ENCODE measurements at places on chromosomes 7 and 10. TPM values are rescaled to one million over a fixed set of nuclear protein-coding genes. Genes with fewer than 3 reads are reported as not detected.

The SEC31B gene
- 26.6 TPM for total RNA-seq

The EGR2 gene
- 0.41 TPM for total RNA-seq

The STRIP2 gene
- total RNA-seq = 0.15 TPM

The DNAJC1 gene
- 3.2 TPM for total RNA-seq

GRCh38 chr10:77191324-77192049 is 446.1 kb downstream of the KCNMA1 start:
- H3K27me3 ChIP-seq = no peaks in the 10 kb centered on the region
- no peak overlapping the region for H3K27ac ChIP-seq
- H3K36me3 ChIP-seq = no peaks in the 10 kb centered on the region
- H3K4me1 ChIP-seq = no peaks in the 10 kb centered on the region

GRCh38 chr10:118383699-118384098 is 41.6 kb upstream of the FAM204A start:
- no peak for DNase-seq
- no peak overlapping the region for H3K4me3 ChIP-seq
- no peak overlapping the region for H3K27ac ChIP-seq
- H3K4me1 ChIP-seq = peaks cover 28% of the 10 kb centered on the region

- no peak overlapping the region for H3K4me3 ChIP-seq
- no peaks in the 10 kb centered on the region for H3K27me3 ChIP-seq
- no peaks in the 10 kb centered on the region for H3K36me3 ChIP-seq
- DNase-seq = no peak
- H3K4me1 ChIP-seq = no peaks in the 10 kb centered on the region
These were observed 116.6 kb downstream of the ADCY1 start for GRCh38 chr7:45690762-45691150.

DNA sequence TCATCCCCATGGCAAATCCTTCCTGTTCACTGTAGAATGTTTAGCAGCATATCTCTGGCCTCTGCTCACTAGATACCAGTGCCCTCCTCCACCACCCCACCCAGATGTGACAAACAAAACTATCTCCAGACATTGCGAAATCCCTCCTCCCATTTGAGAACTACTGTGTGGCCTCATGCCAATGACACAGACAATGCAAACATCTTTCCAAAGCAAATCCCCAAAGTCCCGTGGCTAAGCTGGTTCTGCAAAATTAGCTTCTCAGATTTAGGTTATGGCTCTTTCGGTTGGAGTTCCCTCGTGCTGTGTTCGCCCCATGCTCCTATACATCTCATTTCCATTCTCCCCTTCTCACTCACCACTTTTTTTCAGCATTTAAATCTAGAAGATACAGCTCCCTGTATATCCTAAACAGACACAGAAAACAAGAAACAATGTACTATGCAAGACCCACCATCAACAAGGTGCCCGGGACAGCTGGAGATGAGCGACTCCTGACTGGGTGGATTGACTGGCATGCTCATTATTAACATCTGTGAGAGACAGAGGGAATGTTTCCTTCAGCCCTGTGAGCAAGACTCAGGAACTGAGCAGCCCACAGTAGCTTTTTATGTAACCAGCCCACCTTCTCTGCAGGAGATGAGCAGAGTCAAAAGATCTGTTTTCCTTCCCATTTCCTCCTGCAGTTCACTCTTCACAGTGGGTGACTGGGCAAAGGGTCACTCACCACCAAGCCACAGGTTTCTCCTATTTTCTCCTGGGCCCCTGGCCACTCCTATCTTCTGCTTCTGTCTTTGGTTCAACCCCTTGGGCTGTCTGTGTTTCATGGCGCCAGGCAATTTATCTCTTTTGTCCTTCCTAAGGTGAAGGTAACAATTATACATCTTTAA is 225.7 kb upstream of the AOAH start:
- no peak for DNase-seq
- no peaks in the 10 kb centered on the region for H3K27me3 ChIP-seq
- no peak overlapping the region for H3K27ac ChIP-seq
- no peaks in the 10 kb centered on the region for H3K4me1 ChIP-seq

DNA sequence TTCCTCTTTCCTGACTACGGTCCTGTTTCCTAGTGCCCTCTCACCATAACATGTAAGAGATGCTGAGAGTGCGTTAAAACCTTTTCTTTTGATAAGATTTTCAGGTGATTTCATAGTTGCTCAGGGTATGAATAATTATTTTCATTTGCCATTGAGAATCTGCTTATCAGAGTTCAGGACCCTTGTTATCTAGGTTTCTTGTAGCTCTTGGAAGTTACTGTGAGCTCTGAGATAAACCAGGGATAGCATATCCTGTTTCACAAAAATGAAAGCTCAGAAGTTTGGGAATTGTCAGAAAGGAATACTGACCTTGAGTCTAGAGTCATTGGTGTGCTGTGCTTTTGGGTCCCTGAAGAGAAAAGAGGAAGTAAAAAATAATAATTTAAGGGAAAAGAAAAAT is 76.8 kb upstream of the PRKG1 start:
- H3K4me1 ChIP-seq = no peaks in the 10 kb centered on the region
- no peak overlapping the region for H3K4me3 ChIP-seq
- H3K27ac ChIP-seq = no peak overlapping the region
- DNase-seq = no peak
- H3K36me3 ChIP-seq = no peaks in the 10 kb centered on the region

DNA sequence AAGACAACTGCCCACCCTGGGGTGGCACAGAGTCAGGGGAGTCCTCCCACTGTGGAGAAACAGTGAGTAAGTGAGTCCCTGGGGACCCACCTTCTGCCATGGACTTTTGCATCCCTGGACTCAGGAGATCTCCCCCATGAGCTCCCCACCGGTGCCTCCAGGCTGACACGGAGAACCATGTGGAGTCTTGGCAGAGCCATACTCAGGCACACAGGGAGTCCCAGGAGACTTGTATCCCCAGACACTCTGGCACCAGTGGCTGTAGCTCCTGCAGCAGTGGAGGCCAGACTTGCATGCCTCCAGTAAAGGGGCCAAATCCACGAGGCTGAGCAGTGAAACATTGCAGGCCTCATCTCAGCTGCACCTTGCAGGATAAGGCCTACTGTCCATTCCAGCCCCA is 791.4 kb downstream of the PCDH15 start:
- H3K27ac ChIP-seq = no peak overlapping the region
- no peaks in the 10 kb centered on the region for H3K4me1 ChIP-seq
- no peaks in the 10 kb centered on the region for H3K36me3 ChIP-seq
- no peak for DNase-seq
- H3K27me3 ChIP-seq = no peaks in the 10 kb centered on the region

GRCh38 chr10:33487014-33487776 is 152.7 kb upstream of the NRP1 start:
- no peaks in the 10 kb centered on the region for H3K4me1 ChIP-seq
- no peak overlapping the region for H3K4me3 ChIP-seq
- H3K27ac ChIP-seq = no peak overlapping the region
- DNase-seq = no peak

DNA sequence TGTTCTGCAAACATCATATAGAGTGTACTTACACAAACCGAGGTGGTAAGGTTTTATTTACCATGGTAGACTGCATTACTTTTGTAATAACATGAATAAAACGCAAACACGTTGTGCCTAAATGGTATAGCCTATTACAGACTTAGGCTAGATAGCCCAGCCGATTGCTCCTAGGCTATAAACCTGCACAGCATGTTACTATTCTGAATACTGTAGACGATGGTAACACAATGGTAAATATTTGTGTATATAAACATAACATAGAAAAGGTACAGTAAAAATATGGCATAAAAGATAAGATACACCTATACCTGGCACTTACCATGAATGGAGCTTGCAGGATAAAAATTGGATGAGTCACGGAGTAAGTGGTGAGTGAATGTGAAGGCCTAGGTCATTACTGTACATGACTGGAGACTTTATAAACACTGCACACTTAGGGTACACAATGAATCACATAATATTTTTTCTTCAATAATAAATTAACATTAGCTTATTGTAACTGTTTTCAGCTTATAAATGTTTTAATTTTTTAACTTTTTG is 16.3 kb downstream of the AKR1D1 start:
- no peaks in the 10 kb centered on the region for H3K27me3 ChIP-seq
- no peak overlapping the region for H3K4me3 ChIP-seq
- DNase-seq = no peak
- H3K36me3 ChIP-seq = no peaks in the 10 kb centered on the region
- H3K27ac ChIP-seq = no peak overlapping the region

DNA sequence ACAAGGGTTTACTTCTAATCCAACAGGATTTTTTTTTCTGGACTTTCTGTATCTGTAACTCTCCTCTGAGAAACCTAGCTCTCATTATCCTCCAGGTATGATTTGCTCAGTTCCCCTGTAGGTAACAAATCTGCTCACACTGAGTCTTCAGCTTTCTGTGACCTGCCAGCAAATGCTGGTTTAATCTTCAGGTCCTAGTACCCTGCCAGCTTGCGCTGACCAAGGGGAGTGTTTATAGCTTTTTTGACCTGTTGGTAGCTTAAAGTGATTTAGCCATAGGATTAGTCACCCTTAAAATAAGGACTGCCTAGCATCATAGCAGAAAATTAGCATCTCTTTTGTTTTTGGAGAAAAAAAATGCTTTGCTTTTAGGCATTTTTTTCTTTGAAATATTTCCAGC is 22.4 kb downstream of the SND1 start:
- H3K4me1 ChIP-seq = no peaks in the 10 kb centered on the region
- H3K27me3 ChIP-seq = no peaks in the 10 kb centered on the region
- DNase-seq = no peak
- H3K4me3 ChIP-seq = no peak overlapping the region

- H3K36me3 ChIP-seq = peaks cover 65% of the 10 kb centered on the region
- DNase-seq = no peak
- no peaks in the 10 kb centered on the region for H3K4me1 ChIP-seq
- H3K27me3 ChIP-seq = no peaks in the 10 kb centered on the region
These were observed 8.7 kb downstream of the SPRN start for GRCh38 chr10:133415752-133416151.

GRCh38 chr10:22086730-22087401 is 83.3 kb upstream of the DNAJC1 start:
- no peak overlapping the region for H3K4me3 ChIP-seq
- H3K27ac ChIP-seq = no peak overlapping the region
- no peaks in the 10 kb centered on the region for H3K36me3 ChIP-seq
- H3K27me3 ChIP-seq = no peaks in the 10 kb centered on the region
- H3K4me1 ChIP-seq = no peaks in the 10 kb centered on the region

GRCh38 chr7:83791737-83792136 is 142.8 kb upstream of the SEMA3E start:
- no peak for DNase-seq
- H3K36me3 ChIP-seq = no peaks in the 10 kb centered on the region
- H3K4me1 ChIP-seq = no peaks in the 10 kb centered on the region
- H3K27ac ChIP-seq = no peak overlapping the region
- H3K27me3 ChIP-seq = no peaks in the 10 kb centered on the region

DNA sequence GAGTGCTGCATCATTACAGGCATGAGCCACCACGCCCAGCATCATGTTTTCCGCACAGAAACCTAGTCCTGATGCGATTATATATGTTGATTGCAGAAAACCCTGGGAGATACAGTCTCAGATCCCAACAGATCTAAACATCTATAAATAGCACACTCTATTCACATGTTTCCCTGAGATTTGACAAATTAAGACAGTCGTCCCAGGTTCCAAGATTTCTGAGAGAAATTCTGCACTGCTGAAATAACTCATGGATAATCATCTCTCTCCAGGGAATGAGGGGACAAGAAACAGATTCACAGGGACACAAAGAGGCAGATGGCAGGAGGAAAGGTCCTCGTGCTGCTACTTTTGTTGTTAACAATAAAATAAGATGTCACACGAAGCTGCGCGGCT is 393.1 kb upstream of the CELF2 start:
- peaks cover 4% of the 10 kb centered on the region for H3K4me1 ChIP-seq
- no peaks in the 10 kb centered on the region for H3K27me3 ChIP-seq
- H3K4me3 ChIP-seq = no peak overlapping the region
- no peak overlapping the region for H3K27ac ChIP-seq

- no peak for DNase-seq
- H3K36me3 ChIP-seq = no peaks in the 10 kb centered on the region
- H3K4me1 ChIP-seq = no peaks in the 10 kb centered on the region
- no peaks in the 10 kb centered on the region for H3K27me3 ChIP-seq
These were observed 82.0 kb downstream of the FGFR2 start for GRCh38 chr10:121516093-121516865.

DNA sequence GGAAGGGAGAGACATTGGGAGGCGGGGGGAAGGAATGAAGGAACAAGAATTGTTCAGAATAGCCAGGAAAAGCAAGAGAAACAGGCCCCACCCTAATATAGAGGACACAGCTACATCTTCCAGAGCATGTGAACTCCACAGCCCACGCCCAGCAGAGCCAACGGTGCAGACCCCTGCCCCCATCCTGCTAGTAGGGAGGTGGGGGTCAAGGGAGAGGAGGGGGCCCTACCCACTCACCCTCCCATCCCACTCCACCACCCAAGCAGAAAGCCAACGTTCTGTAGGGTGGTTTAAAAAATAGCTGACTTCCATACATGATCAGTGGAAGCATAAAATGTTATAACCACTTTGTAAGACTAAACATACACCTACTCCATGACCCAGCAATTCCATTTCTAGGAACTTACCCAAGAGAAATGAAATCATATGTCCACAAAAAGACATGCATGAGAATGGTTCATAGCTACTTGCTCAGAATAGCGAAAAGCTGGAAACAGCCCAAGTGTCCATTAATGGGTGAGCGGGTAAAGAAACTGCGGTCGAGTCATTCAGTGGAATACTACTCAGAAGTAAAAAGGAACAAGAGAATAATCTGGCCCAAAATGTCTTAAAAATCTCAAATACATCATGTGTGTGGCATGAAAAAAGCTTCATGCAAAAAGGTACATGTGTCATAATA is 31.8 kb downstream of the CTBP2 start:
- H3K4me1 ChIP-seq = no peaks in the 10 kb centered on the region
- no peak overlapping the region for H3K4me3 ChIP-seq
- no peaks in the 10 kb centered on the region for H3K36me3 ChIP-seq
- no peaks in the 10 kb centered on the region for H3K27me3 ChIP-seq
- no peak for DNase-seq
- H3K27ac ChIP-seq = no peak overlapping the region

DNA sequence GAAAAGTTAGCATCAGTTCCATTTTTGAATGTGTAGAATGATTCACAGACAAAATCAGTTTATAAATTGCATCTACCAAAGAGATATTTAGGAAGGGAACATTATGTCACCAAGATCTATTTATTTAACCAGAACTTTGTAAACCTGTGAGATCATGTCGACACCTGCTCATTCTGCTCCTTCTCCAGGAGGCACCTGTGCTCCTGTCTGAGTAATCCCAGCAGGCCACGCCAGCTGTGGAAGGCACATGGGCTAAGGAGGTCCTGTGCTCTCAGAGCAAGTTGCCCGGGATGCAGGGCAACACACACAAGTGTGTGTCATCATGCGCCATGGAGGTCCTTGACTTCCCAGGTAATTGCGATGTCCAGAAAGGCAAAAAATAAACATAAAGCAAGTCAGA is 45.5 kb upstream of the ADARB2 start:
- H3K4me1 ChIP-seq = no peaks in the 10 kb centered on the region
- no peak overlapping the region for H3K27ac ChIP-seq
- H3K4me3 ChIP-seq = no peak overlapping the region
- no peak for DNase-seq
- H3K36me3 ChIP-seq = no peaks in the 10 kb centered on the region
- no peaks in the 10 kb centered on the region for H3K27me3 ChIP-seq

DNA sequence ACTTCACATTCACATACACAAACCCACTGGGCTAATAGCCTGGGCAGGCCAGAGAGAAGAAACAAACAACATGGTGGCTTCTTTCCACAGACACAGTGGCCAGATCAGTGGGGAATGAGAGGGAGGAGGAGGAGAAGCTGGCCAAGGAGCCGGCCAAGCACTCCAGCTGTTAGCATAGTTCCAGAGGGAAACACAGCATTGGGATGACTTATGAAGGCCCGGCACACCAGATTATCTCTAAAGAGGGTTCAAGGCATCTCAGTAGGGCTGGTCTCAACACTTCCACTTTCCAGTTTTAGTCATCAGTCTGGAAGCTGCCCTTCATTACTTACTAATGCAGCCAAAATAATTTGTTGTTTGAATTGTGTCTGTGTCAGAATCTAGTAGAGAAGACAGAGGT is 42.1 kb upstream of the GPR26 start:
- H3K4me1 ChIP-seq = no peaks in the 10 kb centered on the region
- no peaks in the 10 kb centered on the region for H3K27me3 ChIP-seq
- no peak overlapping the region for H3K27ac ChIP-seq
- H3K36me3 ChIP-seq = no peaks in the 10 kb centered on the region

Measured in Karpas-422 (cell line).